ENCODE measurements at places on chromosomes 7 and 10.

DNA sequence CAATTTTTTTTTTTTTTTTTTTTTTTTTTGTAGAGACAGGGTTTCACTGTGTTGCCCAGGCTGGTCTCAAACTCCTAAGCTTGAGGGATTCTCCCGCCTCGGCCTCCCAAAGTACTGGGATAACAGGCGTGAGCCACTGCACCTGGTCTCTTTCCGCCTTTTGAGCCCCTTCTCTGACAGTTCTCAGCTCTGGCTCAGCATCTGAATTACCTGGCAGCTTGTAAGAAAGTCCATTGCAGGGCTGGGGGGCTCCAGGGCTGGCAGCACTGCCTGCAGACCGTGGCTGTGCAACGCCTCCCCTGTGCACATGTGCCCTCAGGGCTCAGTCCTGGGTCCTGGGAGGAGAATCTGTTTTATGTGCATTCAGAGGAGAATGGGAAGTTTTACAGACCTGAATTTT lies 37.6 kb downstream of the VWA2 start:
- DNase-seq: no peak

DNA sequence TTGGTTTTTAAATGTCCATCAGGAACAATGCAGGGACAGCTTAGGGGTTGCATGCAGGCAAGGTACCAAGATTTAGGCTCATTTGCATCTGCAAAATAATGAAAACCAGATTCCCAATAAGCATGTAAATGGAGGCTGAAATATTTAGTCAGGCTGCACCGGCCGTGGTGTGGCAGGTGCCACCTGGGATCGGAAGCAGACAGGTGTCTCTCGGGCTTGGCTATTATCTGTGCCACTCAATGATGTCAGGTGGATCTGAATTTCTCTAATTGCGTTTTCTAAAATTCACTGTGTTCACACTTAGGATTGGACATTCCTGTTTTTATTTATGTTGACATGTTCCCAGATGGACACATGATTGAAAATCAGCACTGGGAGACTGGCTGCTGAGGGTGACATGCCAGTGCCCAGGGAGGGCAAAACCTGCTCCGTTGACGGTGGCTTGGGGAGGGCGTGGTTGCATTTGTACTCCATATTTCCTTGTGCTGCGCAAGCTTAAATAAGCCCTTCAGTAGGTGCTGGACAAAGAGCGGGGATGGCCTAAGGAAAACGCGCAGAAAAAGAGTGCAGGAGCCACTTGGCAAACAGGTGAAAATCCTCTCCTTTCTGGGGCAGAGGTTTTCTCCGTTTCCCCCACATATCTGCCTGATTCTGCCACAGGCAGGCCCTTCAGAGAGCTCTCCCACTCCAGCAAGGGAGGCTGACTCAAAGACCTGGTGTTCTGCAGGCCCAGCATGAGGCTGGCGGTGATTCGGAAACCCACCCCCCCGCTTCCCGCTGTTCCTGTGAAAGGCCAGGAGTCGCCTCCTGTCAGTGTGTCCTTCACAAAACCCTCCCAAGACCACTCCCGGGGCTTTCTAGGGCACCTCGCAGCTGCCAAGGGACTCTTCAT lies 142.5 kb downstream of the WDR37 start:
- DNase-seq: no peak

DNA sequence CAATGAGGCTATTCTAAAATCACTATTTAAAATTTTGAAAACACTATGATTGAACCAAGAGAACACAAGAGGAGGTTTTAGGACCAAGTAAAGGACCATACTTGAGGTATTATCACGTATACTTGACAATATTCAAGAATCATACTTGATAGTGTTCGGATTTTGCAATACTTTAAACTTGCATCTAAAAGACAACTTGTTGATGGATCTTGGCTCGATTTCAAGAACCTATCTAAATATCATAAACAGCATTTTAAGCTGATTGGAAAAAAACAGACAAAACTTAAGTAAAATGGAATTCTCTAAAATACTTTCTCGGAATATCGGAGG lies 1.3 kb downstream of the NAMPT start:
- no peak for DNase-seq

DNA sequence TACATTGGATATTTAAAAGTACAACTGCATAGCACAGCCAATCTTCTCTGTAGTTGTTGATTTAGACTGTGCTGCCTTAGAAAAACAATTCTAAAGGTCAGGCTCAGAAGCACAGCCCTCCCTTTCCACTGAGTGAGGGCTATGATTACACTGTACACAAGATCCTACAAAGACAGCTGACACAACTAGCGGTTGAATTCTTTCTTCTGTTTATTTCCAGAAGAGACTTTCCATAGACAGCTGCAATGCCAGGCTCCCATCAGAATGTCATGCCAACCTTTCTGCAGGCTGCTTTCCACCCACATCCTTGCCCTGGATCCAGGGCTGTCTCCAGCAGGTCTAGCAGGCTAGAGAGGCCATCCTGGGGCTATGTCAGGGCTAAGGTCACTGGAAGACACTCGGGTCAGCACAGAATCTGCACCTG lies 39.3 kb downstream of the FAM13C start:
- DNase-seq: no peak

GRCh38 chr10:127910464-127910770 lies 3.5 kb downstream of the PTPRE start:
- no peak for DNase-seq

DNA sequence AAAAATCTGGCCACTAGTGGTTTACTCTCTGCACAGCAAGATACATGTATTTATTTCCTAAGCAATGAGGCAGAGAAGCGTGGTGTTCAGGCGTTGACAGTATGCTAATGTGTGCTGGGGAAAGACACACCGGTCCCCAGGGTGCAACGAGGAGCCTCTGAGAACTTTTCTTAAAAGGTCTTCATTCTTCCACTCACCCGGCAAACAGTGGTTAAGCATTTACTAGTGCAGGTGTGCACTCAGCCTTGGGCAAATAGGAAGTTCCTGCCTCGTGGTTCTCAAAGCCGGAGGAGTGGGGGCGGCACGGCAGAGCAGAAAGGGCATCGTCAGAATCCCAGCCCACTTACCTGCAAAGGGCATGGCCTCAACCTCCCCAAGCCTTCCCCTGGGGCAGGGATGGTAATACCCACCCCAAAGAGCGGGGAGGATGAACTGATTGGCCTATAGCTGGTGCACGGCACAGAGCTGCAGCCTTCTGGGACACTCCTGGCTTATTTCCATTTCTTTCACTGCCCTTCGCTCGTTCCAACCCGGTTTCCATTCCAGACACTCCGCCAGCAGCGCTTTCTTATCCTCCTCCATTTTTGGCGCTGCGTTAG lies 184.3 kb upstream of the CTBP2 start:
- DNase-seq: no peak

DNA sequence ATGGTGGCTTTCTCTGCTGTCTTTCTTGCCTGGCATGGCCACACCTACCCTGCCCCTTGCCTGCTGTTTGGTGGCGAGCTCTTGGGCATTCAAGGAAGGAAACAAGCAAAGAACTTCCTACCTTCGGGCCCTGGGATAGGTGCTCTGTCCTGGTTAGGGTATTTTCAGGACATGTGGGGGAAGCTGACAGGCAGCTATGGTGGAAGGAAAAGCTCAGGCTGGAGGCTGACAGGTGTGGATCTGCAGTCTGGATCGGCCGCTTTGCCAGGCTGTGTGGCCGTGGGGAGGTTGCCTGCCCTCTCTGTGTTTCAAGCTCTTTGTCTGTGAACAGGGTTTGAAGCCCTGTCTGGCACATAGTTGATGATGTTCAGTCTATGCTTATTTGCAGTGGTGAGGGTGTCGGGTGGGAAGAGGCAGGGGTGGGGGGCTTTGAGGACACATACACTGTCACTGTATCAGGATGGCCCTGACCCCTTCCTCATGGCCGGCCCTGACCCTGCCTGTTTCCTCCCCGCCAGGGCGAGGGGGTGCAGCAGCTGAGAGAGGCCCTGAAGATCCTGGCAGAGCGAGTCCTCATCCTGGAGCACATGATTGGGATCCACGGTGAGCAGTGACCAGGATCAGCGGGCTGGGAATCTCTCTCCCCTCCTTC lies 73.7 kb downstream of the MYL10 start:
- DNase-seq: no peak

DNA sequence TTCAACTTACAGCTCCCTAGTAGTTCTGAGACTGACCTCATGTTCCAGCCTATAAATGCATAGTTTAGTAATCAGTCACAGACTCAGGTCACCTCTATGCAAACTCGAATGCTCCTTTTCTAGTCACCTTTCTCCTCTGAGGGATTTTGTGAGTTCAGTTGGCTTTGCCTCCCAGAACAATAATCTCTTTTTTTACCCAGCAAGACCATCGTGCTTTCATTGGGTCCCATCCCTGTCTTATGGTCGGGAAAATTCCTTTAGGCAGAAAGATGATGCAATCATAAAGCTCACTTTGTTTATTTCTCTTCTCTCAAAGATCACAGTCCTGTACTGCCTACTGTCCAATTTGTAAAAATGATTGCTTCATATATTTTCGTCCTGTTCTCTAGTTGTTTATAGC lies 38.4 kb downstream of the TWIST1 start:
- DNase-seq: no peak

DNA sequence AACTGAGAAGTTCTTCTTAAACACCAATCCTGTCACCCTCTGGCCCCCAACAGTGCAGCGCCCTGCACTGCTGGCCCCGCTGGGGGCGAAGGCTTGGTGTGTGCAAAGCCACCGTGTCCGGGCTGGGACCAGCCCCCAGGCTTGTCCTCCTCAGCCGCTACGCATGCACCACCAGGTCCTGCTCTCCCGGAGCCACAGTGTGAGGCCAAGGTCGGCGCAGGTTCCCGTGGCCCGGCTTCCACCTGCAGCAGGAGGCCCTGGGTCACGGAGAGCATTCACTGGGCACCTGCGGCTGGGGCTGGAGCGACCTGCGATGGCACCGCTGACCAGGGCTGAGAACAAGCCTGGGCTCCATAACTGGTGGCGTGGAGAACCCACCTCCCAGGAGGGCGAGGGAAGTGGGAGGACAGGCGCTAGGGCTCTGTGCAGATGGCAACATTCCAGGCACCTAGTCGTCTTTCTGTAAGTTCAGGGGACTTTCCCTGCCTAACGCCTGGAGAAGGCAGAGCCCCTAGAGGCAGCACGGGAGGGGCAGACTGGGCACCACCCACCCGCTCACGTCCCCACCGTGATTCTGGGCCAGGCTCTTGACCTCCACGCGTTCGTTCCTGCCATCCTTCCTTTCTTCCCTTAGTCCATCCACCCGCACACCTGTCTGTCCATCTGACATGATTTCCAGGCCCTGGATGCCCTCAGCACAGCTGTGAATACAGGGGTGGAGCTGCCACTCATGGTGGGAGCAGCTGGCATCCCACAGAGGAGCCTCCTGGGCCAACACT lies 271.6 kb downstream of the ELFN1 start:
- DNase-seq: no peak

GRCh38 chr10:19921300-19922140 lies 105.3 kb downstream of the PLXDC2 start:
- no peak for DNase-seq

DNA sequence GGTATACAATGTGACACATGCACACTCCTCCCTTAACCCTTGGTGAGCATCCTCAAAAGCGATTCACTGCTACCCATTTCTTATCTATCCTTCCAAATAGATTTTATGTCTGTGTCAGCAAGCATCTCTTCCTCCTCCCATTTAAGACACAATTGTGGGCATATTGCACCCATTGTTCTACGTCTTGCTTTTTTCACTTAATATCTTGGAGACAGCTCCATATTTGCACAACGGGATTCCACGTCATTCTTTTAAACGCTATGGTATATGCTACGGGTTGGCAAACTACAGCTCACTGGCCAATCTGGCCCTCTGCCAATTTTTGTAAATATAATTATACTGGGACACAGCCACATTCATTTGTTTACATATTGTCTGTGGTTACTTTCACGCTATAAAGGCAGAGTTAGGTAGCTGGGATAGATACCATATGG lies 88.6 kb downstream of the RNF216 start:
- no peak for DNase-seq

- no peak for DNase-seq
These were observed 146.6 kb upstream of the DGKB start for GRCh38 chr7:15049157-15049556.

GRCh38 chr10:62045765-62046521 lies 144.4 kb downstream of the ARID5B start:
- peak; percentile 88 for DNase-seq

- no peak for DNase-seq
These were observed 245.0 kb downstream of the FOXP2 start for GRCh38 chr7:114659409-114660125.

GRCh38 chr7:128841171-128841690 lies 11.0 kb downstream of the FLNC start:
- no peak for DNase-seq

Data from HFF-Myc (cell line).